Epithelial cell of esophagus (primary cell): ENCODE measurements at places on chromosomes 11 and 22.

- no peak for DNase-seq
Measured at GRCh38 chr11:116207421-116208141, 565.2 kb downstream of the BUD13 start.

GRCh38 chr11:67177399-67178281, 58.6 kb downstream of the KDM2A start:
- no peak for DNase-seq

- DNase-seq: no peak
Measured at GRCh38 chr11:109051200-109051599, 370.8 kb upstream of the C11orf87 start.

DNA sequence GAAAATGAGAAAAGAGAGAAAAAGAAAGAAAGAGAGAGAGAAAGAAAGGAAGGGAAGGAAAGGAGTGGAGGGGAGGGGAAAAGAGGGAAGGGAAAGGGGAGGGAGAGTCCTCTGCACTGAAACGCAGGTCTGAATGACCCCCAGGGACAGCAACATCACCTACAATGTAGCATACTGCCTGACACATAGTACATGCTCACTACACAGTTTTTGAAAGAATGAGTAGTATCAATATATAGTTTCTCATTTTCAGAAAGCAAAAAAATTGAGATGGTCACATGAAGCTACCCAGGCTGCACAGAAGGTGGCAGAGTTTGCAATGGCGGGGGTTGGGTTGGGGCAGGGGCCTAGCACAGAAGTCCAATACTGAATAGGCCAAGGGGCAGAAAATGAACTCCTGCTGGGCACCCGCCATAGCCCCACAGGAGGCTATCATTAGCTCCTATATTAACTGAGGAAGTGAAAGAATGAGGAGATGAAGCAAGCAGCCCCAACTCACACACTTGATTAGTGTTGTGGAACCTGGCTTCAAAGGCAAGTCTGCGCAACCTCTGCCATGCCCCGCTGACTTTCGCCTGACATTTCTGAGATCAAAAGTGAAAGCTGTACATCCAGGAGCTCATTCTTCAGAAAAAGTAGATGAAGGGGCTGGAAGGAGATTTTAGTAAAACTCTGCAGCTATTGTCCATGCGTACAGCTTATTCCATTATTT, 241.2 kb upstream of the SYN3 start:
- DNase-seq: no peak

- no peak for DNase-seq
Measured at GRCh38 chr11:119983240-119983732, 154.6 kb downstream of the TRIM29 start.

DNA sequence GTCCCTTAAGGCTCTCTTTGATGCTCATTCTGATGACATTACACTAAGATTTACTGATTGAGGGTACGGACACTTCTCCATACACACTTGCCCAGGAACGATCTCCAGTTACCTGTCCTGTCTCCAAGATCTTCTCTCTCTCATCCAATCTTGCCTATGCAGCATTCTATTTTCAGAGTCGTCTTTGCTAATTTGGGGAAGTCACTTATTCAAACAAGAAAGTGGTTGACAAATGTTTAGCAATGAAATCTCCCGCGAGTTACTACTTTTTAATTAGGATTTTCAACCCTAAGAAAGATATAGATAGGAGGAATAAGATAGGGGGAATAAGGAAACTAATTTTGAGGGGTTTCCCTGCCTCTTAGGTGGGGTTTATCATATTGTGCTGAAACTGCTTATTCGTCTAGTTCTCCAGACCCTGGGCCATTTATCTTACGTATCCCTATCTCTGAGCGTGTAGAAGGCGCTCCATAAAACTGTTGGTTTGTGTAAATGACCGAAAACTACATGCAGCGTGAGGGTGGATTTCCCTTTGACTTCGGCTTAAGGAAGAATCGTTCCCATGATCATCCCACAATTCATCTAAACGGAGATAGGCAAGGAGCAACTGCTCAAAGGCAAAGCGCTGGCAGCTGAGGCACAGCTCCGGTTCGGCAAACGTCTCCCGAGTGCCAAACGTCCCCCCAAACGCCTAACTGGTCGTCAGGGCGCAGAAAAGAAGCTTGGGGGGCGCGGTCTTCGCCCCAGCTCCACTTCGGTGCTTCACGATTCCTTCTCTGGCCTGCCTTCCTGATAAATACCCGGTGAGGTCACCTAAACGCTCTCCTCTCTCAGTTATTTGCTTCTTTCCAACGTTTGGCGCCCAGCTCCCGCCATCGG, 804 bp downstream of the APIP start:
- no peak for DNase-seq

DNA sequence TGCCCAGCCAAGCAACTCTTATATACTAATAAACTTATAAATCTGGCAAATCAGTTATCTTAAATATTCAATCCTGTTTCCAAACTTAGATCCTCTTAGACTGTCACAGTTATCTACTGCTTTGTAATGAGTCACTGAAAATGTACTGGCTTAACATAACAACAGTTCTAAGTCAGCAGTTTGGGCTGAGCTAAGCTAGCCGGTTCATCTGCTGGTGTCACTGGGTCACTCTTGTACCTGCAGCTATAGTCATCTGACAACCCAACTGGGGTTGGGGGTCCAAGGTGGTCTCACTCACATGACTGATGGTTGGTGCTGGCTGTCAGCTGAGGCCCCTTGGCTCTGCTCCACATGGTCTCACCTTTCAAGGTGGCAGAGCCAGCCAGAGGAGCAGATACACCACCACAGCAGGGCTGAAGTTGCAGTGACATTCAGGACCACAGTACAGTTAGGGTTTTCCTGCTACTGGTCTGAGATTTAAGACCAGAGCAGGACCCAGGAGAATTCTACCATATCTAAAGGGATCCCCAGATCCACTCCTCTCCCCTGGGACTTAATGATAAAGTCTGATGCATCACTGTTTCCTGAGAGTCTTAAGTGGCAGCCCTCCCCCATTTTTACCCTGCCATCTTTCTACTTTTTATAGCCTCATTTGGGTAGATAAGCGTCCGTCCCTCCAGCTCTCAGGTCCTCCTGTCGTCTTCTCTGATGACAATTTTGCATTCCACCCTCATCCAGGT, 7.9 kb upstream of the MACROD1 start:
- peak; percentile 29 for DNase-seq

DNA sequence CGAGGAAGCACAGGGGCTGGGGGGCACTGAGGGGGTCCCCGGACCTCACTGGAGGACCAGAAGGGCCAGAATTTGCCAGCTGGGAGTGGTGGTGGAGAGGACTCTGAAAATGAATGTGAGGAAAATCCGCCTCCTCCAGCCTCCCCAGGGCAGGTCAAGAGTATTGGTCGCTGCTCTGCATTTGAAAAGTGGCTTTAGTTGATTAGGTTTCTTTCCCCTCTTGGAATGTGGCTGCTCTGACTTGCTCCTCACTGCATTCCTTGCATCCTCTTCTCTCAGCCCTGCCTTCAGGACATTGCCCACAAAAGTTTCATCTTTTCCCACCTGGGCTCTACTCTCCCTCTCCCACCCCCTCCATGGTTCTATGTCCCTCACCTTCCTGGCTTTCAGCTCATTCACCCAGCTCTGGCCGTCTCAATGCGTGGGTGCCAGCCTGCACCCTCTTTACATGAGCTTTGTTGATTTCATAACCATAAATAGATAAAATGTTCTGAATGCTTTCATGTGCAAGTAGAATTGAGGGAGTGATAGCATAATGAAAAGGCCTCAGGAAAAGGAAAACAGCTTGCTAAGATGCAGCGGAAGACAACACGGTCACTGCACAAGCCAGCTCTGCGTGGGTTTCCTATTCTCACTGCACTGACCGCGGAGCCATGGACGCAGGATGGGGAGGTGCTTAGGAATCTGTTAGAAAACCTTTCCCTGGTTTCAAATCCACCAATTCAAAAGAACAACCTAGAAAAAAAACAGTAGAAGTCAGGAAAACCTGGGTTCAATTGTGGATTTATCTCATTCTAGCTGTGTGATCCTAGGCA, 6.5 kb upstream of the NPAS4 start:
- no peak for DNase-seq

- no peak for DNase-seq
Measured at GRCh38 chr22:31363885-31364465, 17.8 kb upstream of the PATZ1 start.

DNA sequence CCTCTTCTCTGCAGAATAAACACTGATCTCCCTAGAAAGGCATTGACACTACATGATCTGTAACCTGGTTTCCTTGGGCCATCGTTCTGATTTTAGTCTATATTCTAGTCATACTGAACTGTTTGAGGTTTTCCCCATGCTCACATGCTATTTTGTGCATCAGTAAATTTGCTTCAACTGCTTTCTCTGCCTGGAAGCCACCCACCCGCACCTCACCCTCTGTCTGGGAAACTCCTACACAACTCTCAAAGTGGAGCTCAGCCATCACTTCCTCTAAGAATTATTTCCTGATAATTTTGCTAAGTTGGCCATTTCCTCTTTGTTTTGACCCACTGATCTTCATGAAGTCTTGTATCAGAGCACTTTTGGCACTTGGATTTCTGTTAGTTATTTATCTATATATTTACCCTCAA, 36.1 kb downstream of the MMP20 start:
- DNase-seq: no peak

DNA sequence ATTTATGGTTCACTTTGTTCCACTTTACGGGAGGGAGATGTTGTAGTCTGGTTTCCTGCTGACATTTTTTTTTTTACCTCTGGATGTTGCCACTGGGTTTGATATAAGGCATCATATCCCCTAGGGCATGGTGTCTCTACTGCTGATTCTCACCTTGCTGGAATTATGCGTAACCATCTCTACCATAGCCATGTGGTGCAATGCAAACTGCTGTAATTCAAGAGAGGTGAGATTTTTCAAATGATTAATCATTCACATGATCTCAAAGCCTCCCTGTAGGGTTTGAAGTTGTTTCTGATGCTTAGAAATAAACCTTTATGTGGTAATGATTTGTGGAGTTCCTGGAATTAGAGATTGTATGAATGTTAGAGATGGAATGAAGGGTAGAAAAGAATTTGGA, 13.0 kb downstream of the MS4A3 start:
- DNase-seq: peak; percentile 61

- DNase-seq: no peak
Measured at GRCh38 chr22:47457021-47457420, 694.6 kb downstream of the TBC1D22A start.

GRCh38 chr11:45056529-45056928, 89.9 kb upstream of the PRDM11 start:
- no peak for DNase-seq

GRCh38 chr22:50620593-50621355, 7.2 kb downstream of the ARSA start:
- no peak for DNase-seq

- DNase-seq: no peak
Measured at GRCh38 chr11:1847006-1847735, 5.7 kb upstream of the LSP1 start.

- DNase-seq: peak; percentile 60
Measured at GRCh38 chr11:86916330-86916729, 38.9 kb downstream of the FZD4 start.

- no peak for DNase-seq
Measured at GRCh38 chr11:28526406-28526751, 418.2 kb downstream of the METTL15 start.

DNA sequence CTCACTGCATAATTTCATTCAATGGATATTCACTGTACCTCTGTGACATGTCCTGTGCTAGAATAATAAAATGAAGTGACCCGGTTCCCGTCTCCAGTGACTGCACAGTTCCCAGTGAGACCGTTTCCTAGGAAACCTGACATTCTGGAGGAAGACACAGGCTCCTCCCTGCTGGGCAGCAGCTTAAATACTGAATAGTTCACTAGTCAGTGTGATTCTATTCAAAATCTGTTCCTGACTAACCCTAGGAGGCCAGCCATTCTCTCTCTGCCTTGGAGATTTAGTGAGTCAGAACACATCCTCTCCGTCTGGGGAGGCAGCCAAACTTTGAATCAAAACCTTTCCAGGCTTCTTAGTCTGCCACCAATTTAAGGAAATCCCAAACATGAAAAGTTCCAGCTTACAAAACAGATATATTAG, 11.3 kb downstream of the TRIM66 start:
- peak; percentile 88 for DNase-seq

DNA sequence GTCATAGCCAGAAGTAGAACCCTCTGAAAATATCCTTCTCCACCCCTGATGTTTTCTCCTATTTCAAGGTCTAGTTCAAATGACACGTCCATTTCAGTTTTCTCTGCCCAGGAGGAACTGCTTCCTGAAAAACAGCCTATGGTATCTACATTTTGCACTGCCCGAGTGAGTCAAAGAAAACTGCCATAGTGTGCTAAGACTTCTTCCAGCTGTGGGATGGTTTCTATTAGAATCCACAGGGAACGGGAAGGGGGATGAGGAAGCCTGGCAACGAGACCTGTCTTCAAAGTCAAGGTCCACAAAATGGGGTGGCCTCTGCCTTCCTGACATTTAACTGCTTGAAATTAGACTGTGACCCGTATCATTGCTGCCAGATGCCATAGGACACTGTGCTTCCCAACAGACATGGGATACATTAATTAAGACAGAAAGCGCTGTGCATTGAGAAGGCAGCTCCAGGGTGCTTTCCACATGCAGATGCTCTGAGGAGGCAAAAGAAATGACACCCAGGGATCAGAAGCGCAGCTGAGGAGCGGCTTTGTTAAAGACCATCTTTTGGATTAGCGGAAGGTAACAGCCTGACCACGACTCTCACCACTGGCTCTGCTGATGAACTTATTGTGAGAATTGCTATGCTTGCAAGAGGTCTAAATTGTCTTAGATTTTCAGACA, 39.4 kb upstream of the NUP50 start:
- DNase-seq: no peak

GRCh38 chr11:62976109-62976508, 8.7 kb downstream of the SLC22A6 start:
- DNase-seq: no peak

- no peak for DNase-seq
Measured at GRCh38 chr11:23423104-23423503, 562.8 kb upstream of the CCDC179 start.

GRCh38 chr11:77395460-77396173, 78.3 kb downstream of the PAK1 start:
- DNase-seq: peak; percentile 31

DNA sequence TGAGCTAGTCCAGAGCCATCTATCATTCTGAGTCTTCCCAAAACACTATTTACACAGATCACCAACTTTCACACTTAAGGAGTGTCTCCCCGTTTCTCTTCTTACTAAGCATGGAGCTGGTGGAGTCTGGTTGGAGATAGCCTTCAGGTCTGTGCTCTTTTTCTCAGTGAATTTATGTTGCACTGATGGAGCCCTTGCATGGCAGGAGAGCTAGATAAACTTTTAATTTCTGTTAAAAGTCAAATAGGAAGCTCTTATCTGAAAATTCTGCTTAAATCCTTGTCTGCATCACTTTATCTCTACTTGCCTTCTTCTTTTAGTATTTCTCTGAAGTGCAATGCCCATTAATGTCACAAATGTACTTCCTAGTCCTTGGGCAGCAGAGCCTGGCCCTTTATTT, 63.4 kb downstream of the ST3GAL4 start:
- DNase-seq: no peak

DNA sequence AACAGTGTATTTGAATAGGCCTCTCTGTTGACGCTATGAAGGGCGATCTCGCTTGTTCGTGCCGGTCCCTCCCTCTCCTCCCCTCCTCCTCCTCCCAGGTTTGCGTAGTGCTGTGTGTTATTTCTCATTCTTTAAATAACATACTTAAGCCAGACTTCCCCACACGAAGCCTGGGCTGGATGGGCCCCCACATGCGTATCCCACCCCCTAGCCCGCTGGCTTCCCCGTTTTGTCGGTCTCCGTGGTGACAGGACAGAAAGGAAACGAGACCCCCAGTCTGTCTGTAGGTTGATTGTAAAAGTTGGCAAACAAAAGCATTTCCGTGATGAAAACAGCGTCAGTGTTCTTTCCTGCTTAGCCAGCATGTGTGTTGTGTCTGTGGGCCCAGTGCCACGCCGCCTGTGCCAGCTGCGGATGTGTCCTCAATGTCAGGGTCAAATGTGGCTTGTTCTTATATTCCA, 27.3 kb downstream of the FAM118A start:
- DNase-seq: no peak
